WTC11 (cell line): ENCODE measurements at places on chromosomes 2 and 18. TPM values are rescaled to one million over a fixed set of nuclear protein-coding genes. Genes with fewer than 3 reads are reported as not detected.

TP53I3 gene
- 29.7 to 33.1 TPM (median 32.9 TPM) in 3 replicates for total RNA-seq

MROH2A gene
- total RNA-seq, result 0.16 TPM in 1 of 3 replicates, not detected in the others

TRIM54 gene
- 3.0 to 3.4 TPM (median 3.3 TPM) in 3 replicates for total RNA-seq

- DNase-seq, result no peak
- H3K4me3 ChIP-seq, result no peak overlapping the region
- no peak overlapping the region for H3K27ac ChIP-seq
Observed at GRCh38 chr2:225471482-225471881, 72.0 kb downstream of the NYAP2 start.

GRCh38 chr2:38751596-38752410, 642 bp upstream of the SRSF7 start:
- H3K36me3 ChIP-seq, result peaks cover 40% of the 10 kb centered on the region
- DNase-seq, result no peak
- H3K4me1 ChIP-seq, result peaks cover 36% of the 10 kb centered on the region
- H3K4me3 ChIP-seq, result peak overlapping the region; percentile 100

GRCh38 chr2:235543851-235544688, 50.2 kb downstream of the AGAP1 start:
- H3K36me3 ChIP-seq, result no peaks in the 10 kb centered on the region
- no peak for DNase-seq
- H3K4me1 ChIP-seq, result peaks cover 65% of the 10 kb centered on the region
- H3K27me3 ChIP-seq, result no peaks in the 10 kb centered on the region
- H3K4me3 ChIP-seq, result no peak overlapping the region

DNA sequence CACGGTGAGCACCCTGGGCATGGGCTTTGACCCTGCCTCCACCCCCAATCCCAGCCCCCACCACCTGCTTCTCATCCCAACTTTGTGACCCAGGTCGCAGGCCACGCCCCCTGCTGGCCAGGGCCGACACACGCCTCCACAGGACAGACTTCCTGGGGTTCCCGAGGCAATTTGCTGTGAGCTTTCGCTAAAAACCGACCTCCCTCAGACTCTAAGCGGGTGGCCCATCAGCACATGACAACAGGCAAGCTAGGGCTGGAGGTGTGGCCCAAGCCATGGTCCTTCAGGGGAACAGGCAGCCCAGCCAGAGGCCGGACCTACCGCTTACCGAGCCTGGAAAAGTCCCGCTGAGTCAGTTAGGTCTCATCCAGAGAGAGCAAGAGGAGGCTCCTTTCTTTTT, 31.9 kb downstream of the C1QL2 start:
- DNase-seq, result peak; percentile 85
- H3K4me3 ChIP-seq, result peak overlapping the region; percentile 54
- H3K4me1 ChIP-seq, result peaks cover 46% of the 10 kb centered on the region
- H3K27me3 ChIP-seq, result peaks cover 30% of the 10 kb centered on the region
- H3K27ac ChIP-seq, result no peak overlapping the region

GRCh38 chr2:143786026-143786765, 657.0 kb downstream of the ARHGAP15 start:
- H3K4me1 ChIP-seq, result peaks cover 16% of the 10 kb centered on the region
- H3K36me3 ChIP-seq, result no peaks in the 10 kb centered on the region
- H3K27ac ChIP-seq, result no peak overlapping the region
- no peak for DNase-seq
- no peaks in the 10 kb centered on the region for H3K27me3 ChIP-seq

DNA sequence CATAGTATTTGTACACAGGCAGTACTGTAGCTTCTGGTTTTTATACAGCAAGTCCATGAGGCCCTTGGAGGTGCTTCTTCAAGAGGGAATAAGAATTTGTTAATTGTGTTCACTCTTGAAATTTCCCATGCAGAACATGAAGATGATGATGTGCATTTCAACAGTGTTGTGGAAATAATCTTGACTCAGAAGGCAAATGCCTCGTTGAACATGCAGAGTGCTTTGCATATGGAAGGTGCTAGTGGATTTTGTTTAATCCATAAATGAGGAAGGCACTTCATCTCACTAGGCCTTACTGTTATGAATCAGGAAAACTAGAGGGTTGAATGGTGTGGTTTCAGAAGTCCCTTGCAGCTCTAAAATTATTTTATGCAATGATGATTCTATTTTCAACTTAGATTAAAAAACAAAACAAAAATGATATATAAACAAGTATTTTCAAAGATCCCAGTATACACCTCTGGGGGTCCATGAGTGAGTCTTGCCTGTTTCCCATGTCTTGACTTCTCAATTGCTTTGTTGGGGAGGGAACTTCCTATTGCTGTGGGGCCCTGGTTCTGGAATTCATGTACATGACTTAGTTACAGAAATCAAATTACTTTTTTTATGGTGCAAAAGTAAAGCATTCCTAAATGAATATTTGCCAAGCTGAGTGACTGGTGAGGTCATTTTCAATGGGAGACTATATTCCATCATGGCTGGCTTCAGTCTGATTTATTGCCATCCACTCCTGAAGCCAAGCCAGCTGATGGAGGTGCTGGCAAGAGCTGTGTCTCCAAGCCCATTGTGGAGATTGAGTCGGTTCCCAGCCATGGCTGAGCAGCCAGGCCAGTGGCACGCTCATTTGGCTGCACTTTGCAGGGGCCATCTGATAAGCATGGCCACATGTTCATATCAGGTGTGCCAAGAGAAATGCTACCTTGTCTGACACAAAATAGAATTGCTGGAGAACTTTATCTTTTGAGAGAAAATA, 56.5 kb downstream of the MGAT5 start:
- peaks cover 24% of the 10 kb centered on the region for H3K4me1 ChIP-seq
- H3K36me3 ChIP-seq, result peaks cover 4% of the 10 kb centered on the region; the same call in 1 of the 2 replicates
- no peaks in the 10 kb centered on the region for H3K27me3 ChIP-seq
- H3K4me3 ChIP-seq, result no peak overlapping the region
- H3K27ac ChIP-seq, result no peak overlapping the region
- no peak for DNase-seq
